IgD-negative memory B cell (primary cell): ENCODE measurements at places on chromosomes 5 and 9. TPM values are rescaled to one million over a fixed set of nuclear protein-coding genes. Genes with fewer than 3 reads are reported as not detected.

Gene CDO1
- polyA plus RNA-seq: not detected

Gene OR1K1
- polyA plus RNA-seq: not detected

Gene SLC36A3
- not detected for polyA plus RNA-seq

Gene TSSK1B
- not detected for polyA plus RNA-seq

Gene CERCAM
- 0.34 TPM for polyA plus RNA-seq

Gene TPD52L3
- not detected for polyA plus RNA-seq

Gene OR13D1
- polyA plus RNA-seq: not detected
